AG04449 (cell line): ENCODE measurements at places on chromosomes 7 and 10.

DNA sequence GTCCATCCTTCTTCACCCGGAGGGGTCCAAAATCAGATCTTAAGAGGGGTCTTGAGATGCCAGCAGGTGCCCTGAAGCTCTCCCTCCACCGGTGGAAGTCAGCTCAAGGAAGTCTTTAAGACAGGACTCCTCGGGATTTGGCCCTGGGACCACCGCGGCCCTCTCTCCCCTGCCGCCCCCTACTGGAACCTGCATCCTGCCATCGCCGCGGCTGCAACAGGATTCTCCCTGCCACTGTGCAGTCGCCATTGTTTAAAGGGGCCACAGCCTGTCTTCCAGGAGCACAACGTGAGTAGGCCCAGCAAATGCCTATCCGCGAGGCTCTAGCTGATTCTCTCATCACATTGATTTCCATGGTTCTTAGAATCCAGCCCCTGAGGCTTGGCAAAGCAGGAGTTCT, 324.3 kb downstream of the ZNF716 start:
- no peak for DNase-seq

DNA sequence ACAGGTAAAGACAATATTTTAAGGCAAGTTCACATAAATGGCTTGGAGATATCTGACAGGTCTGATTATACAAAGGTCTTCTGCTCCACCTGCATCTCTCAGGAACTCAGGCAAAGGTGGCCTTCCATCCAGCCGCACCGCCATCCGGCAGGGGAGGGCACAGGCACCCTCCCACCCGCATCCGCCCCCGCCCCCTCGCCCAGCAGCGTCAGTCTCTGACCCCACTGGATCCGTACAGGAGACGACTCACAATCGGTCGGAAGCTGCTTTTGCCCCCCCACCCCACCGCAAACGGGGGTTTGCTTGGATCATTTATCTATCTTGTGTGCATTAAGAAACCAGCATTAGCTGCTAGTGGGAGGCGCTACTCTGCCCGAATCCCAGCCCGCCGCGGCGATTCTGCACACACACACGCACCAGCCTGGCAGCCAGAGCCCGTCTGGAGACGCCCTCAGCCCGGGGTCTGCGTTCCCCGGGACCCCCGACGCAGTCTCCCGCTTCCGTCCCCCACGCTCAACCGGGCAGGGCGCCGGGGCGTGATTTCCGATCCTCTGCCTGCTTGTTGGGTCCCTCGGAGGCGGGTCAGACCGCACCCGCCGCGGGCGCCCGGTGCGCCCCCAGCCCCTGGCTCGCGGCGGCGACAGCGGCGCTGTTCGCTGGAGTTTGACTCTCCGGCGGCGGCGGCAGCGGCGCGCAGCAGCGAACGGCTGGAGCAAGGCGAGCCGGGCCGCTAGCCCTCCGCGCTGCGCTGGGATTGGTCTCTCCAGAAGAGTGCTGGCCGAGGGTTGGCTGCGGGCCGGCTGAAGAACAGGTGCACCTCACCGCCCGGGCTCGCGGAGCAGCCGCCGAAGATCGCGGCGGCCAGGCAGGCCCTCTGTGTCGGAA, 820 bp upstream of the NRG3 start:
- DNase-seq = no peak

DNA sequence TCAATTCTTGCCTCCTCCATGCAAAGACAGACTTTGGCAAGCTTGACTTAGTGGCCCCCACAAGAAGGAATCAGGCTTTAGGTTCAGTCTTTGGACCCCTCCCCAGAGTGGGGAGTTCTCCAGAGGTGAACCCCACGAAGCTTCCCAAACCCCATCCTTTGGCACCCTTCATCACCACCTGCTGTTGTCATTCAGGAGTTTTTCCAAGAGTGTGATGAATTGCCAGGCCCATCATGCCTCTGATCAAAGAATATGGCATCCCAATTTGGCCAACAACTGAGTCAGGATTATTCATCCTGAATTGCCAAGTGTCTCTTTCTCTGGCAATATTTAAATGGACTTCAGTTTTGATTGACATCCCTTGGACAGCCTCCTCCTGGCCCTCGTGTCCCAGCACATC, 404.7 kb upstream of the MKI67 start:
- DNase-seq = no peak

DNA sequence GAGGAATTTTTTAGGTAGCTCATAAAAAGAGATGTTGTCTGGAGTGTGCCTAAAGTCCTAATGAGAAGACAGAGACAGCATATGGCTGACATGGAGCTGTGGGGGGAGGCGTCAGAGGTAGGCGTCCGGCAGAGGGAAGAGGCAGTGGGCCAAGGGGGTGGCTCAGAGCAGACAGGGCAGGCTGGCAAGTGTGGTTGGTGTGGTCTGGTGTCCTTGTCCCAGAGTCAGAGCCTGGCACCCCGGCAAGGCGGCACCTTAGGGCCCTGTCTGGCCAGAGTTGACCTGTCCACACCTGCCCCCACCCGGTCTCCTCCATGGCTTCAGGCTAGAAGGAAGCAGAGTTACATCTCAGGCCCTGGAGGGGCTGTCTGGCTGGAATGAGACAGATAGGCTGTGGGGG, 220.3 kb upstream of the ZNF32 start:
- DNase-seq = no peak

GRCh38 chr7:109915670-109916069, 1175.3 kb upstream of the LRRN3 start:
- DNase-seq = no peak

GRCh38 chr10:72173619-72174296, 42.1 kb upstream of the ANAPC16 start:
- no peak for DNase-seq

DNA sequence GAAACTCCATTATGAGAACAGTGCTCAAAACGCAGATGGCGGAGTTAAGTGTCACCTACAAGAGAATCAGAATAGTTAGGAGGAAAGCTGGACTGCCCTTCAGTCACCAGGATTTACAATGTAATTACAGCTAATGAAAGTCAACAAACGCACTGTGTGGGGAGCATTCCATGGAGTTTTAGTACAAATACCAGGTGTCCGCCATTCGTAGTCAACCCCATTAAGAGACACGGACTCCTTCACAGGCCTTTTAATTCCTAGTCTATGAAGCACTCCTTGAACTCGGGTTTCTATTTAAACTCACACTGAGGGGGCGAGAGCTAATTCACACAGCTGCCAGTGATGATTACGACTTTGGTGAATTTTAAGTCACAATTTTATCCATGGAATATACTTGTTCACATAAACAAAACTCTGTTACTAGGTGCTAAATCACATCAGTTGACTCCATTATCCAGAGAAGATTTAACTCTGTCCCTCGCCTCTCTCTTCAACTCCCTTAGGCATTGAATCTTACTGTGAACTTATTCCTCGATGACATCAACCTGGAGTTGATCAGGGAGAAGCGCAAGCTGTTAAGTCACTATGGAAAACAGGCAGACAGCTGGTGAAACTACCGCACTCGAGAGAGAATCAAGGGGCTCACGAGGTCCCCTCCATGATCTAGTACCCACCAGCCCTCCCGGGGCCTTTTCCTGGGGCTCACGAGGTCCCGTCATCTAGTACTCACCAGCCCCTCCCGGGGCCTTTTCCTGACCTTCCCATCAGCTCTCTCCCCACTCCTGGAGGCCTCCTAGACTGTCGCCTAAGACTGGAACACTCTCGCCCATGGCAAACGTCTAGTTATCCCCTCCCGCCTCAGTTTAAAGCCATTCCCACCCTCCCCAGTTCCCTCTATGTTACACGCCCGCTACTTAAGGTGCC, 1.5 kb downstream of the ZFAND2A start:
- no peak for DNase-seq

- DNase-seq = no peak
Measured at GRCh38 chr10:95547791-95548435, 13.3 kb downstream of the SORBS1 start.

- DNase-seq = no peak
Measured at GRCh38 chr10:17737027-17737965, 14.7 kb upstream of the TMEM236 start.

DNA sequence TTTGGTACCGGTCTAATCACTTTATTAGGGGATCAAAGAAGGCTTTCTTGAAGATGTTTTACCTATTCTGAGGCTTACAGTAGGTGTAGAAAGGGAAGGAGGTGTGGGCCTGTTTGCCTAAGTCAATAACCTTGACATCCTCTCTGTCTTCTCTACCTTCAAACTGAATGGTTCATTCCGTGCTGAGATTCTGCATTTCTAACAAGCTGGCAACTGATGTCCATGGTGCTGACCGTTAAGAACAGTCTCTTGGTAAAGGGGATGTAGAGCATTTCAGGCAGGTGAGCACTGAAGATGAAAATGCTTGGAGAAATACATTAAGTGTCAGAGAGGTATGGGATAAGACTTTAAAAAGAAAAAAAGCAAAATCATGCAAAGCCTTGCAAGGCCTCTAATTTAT, 51.5 kb upstream of the DGKB start:
- no peak for DNase-seq

- no peak for DNase-seq
Measured at GRCh38 chr10:117166418-117167345, 28.6 kb upstream of the VAX1 start.

DNA sequence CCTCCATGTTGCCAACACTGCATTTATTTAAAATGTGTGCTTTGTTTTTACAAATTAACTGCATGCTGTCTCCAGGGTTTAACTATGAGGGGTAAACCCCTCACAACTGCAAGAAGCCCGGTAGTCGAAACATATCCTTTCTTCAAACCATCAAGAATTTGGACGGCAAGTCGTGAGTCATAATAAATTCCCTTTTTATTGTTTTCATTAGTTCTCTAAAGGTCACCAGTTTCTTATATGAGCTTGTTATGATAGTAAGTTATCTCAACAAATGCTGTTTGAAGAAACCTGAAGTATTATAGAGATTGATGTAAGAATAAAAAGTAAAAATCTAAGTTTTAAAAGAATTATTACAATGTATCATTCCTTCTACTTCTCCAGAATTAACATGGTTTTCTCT, 12.2 kb upstream of the FIGNL1 start:
- no peak for DNase-seq

DNA sequence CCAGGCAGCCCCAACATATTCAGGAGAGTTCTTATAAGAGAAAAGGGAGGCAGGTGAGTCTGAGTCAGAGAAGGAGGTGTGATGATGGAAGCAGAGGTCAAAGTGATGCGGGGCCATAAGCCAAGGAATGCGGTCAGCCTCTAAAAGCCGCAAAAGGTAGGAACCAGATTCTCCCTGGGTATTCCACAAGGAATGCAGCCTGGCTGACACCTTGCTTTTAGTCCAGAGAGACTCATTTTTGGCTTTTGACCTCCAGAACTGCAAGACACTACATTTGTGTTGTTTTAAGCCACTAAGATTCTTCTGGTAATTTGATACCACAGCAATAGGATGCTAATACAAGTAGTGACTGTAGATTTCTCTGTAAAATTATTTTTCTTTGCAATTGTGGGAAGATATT, 151.5 kb upstream of the EEPD1 start:
- no peak for DNase-seq

- DNase-seq = peak; percentile 85
Measured at GRCh38 chr7:90824386-90825307, 228.5 kb downstream of the CDK14 start.

- no peak for DNase-seq
Measured at GRCh38 chr7:156305351-156305750, 335.2 kb upstream of the RNF32 start.

- DNase-seq = no peak
Measured at GRCh38 chr7:117041007-117041406, 87.7 kb downstream of the ST7 start.

- no peak for DNase-seq
Measured at GRCh38 chr7:42726066-42726785, 185.6 kb downstream of the C7orf25 start.

DNA sequence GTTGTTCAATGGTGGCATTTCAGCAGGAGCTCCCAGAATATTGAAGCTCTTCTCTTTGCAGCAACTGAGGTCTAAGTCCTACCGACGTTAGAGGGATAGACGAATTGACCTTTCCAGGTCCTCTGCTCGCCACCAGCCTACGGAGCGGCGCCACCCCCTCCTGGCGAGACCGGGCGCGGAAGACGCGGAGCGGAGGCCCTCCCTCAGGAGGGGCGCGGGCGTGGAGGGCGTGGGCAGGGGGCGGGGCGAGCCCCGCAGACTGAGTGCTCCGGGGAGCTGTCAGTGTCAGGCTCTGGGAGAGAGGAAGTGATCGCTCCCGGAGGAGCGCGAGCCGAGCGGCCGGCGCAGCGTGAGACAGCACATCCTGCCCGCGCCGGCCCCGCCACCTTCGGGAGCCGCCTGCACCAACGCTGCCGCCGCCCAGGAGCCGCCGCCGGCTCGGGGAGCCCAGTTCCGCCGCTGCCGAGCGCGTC, at the start of gene DYNC1I1:
DYNC1I1 (plus strand) TSS at position 257 of the 473 bp plus-strand sequence. CDS start 32,176 bp downstream, outside the sequence.
- DNase-seq = no peak

DNA sequence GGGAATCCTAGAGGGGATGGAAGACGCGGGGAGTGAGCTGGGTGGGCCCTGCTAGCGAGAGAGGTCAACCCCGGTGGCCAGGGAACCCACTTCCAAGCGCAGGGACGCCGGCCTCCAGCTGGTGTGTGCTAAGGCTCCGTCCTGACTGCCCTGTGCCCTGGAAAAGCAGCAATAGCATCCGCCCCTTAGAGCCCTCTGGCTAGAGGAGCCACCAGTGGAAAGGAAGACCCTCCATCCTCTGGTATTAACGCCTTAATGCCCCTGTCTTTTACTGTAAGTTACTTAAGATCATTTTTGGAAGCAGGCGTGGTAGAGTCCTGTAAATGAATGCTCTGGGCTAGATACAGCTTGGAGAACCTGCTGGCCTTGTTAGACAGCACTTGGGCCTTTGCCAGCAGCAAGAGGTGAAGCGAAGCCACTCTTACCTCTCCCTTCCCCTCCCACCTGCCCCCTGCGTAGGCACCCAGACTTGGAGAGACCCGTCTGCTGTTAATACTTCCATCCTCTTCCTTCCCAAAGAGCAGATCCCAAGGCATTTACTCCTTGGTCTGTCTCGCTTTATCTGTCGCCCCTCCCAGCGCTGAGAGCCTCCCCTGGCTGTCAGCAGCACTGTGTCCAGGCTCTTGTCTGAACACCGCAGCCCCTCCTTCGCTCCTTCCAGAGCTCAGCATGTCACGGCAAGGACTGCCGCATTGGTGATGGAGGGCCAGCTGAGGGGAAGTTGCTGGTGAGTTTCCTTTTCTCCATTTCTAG, 4.6 kb downstream of the REPIN1 start:
- DNase-seq = no peak

GRCh38 chr7:31688372-31688771, 1.4 kb downstream of the PPP1R17 start:
- DNase-seq = no peak

GRCh38 chr7:117184367-117184766, 138.5 kb downstream of the WNT2 start:
- DNase-seq = no peak
